ENCODE measurements at places on chromosomes 11 and 22. TPM values are rescaled to one million over a fixed set of nuclear protein-coding genes. Genes with fewer than 3 reads are reported as not detected.

SERPING1 gene
- total RNA-seq: 1.3 TPM

MMP13 gene
- under 0.01 TPM for total RNA-seq

SYT9 gene
- not detected for total RNA-seq

SLC25A18 gene
- not detected for total RNA-seq

SART1 gene
- total RNA-seq: 51.7 TPM

CNTN5 gene
- total RNA-seq: not detected

TMPRSS4 gene
- total RNA-seq: 42.4 TPM

NPTXR gene
- total RNA-seq: under 0.01 TPM

MYO7A gene
- under 0.01 TPM for total RNA-seq

KCNK4 gene
- not detected for total RNA-seq

MPPED2 gene
- not detected for total RNA-seq

TIGD3 gene
- total RNA-seq: 0.26 TPM

CCDC81 gene
- 0.53 TPM for total RNA-seq

CYB5R2 gene
- 12.1 TPM for total RNA-seq

ME3 gene
- 8.8 TPM for total RNA-seq

PTGDR2 gene
- total RNA-seq: not detected

CSKMT gene
- total RNA-seq: 21.3 TPM

FAM181B gene
- 1.0 TPM for total RNA-seq

TMEM191C gene
- total RNA-seq: 1.3 TPM

SHANK2 gene
- 8.1 TPM for total RNA-seq

OR51B2 gene
- total RNA-seq: not detected

DTX4 gene
- total RNA-seq: 2.4 TPM

C1QTNF4 gene
- 0.13 TPM for total RNA-seq

ACRV1 gene
- total RNA-seq: not detected

MMP8 gene
- total RNA-seq: not detected

DCHS1 gene
- total RNA-seq: 0.26 TPM

TREH gene
- total RNA-seq: not detected

FXYD2 gene
- total RNA-seq: not detected

PRODH gene
- 5.0 TPM for total RNA-seq

C11orf16 gene
- total RNA-seq: not detected

TRPC6 gene
- 0.79 TPM for total RNA-seq

PDE2A gene
- 1.6 TPM for total RNA-seq

OR2AG2 gene
- under 0.01 TPM for total RNA-seq

TH gene
- total RNA-seq: under 0.01 TPM

PTPN5 gene
- not detected for total RNA-seq

MS4A14 gene
- total RNA-seq: not detected

CD3E gene
- not detected for total RNA-seq

PRSS23 gene
- 101 TPM for total RNA-seq
